ENCODE measurements at places on chromosomes 4 and X.

DNA sequence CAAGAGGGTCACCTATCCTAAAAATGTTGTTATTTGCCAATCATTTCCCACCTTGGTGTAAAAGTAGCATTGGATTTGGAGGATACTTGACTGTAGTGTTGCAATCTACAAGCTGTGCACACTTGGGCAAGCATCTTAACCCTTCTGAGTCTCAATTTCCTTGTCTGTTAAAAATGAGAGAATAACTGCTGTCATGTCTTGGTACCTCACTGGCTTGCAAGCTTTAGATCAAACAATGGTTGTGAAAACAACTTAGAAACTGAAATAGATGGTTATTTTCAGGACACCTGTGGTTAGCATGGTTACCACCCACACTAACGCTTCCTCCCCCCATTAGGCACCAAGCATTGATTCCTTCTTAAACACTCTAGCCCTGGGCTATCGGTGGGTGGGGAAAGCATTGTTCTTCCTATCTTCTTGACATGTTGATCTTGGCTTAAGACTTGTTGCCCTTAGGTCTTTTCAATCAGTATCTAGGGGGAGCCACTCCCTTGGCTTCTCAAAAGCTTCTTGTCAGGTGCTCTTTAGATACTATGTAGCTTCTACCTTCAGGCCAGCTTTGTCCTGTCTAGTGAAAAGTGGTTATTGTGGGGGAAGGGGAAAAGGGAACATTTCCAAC is 10.6 kb upstream of the AMOT start:
- DNase-seq = no peak

- DNase-seq = no peak
These were observed 3.6 kb upstream of the CXCL1 start for GRCh38 chr4:73865431-73866096.

DNA sequence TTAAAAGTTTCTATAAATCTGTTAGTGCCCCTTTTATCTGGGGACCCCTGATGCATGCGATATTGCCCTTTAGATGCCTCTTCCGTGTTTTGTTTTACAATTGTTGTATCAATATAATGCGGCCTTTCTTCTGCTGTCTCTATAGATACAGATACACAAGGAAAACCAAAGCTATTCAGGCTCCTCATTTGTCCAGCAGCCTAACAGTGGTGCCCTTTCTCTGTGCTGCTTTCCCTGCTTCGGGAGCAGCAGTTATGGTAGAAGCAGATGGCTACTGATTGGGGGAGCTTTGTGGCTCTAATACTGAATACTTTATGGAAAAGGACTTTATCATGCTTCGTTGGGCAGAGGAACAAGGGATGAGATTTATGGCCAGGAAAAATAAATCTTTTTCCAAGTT is 10.6 kb upstream of the PRDM8 start:
- no peak for DNase-seq

DNA sequence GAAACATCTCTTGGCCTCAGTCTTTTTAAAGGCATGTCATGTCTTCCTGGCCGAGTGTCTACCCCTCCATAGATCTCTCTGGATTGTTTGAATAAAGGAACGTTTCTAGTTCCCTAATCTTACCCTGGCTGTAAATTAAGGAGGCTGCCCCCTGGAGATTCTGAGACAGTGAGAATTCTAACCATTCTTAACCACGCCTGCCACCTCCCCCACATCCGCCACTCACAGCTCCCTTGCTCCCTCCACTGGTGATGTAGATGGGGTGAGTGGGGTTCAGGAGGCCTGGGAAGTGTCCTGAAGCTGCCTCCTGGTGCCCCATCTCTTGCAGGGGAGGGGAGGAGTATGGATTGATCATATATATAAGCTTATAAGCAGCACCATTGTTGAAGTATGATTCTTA is 48.0 kb upstream of the TRIM2 start:
- no peak for DNase-seq

GRCh38 chrX:76439188-76439587 is 11.7 kb downstream of the MAGEE1 start:
- no peak for DNase-seq
